Muscle of leg (tissue), 16 donors: ENCODE measurements at places on chromosomes 16 and 17. TPM values are rescaled to one million over a fixed set of nuclear protein-coding genes. Genes with fewer than 3 reads are reported as not detected.

Gene ABCC12
- 0.22 TPM for total RNA-seq

Gene TGFB1I1
- 29.9 TPM for total RNA-seq

Gene GRAP
- 2.7 TPM for total RNA-seq

DNA sequence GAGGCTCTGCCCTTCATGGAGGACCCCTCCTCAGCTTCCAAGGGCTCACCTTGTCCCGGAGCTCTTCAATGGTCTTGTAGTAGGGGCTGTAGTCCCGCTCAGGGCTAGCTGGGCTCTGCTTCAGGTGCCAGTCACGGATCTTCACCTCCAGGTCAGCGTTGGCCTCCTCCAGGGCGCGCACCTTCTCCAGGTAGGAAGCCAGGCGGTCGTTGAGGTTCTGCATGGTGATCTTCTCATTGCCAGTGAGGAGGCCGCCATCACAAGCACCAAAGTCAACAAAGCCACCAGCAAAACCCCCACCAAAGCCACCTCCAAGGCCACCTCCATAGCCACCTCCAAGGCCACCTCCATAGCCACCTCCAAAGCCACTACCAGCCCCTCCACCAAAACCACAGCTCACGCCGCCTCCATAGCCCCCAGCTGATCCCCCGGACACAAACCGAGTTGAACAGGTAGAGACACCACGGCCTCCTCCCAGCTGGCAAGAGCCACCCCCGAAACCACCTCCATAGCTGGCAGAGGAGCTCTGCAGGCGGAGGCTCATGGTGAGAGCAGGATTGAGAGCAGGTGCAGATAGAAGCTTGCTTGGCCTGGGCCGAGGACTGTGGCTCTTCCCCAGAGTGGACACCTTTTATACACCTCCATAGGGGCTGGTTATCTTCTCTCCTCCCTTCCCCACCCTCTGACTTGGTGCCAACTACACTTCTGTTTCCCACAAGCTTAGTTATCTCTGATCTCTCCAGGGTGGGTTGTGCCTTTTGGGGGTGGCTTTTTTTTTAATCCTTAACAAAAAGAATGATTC lies at the start of gene KRT13:
KRT13 (minus strand) TSS at position 606 of the 802 bp plus-strand sequence; CDS start at position 544, 62 bp downstream.
- DNase-seq = no peak

DNA sequence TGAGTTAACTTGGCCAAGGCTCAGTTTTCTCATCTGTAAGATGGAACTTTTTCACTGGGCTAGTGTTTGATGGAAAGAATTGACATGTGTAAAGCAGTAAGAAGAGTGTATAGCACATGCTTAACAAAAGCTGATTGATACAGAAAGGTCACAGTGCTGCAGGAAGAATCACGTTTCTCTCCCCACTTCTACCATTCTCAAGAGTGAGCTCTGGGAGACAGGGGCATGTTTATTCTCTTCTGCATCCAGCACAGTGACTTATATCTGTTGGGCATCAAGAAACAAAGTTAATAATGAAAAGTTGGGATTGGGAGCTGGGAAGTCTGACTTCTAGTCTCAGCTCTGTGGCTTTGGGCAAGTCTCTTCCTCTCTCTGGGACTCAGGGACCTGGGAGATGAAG lies 55.3 kb downstream of the IRX3 start:
- DNase-seq = no peak

GRCh38 chr16:58377932-58378331 lies 14.3 kb upstream of the GINS3 start:
- peak; percentile 28 for DNase-seq

- no peak for DNase-seq
These were observed 5.5 kb upstream of the FAM20A start for GRCh38 chr17:68606451-68607307.

DNA sequence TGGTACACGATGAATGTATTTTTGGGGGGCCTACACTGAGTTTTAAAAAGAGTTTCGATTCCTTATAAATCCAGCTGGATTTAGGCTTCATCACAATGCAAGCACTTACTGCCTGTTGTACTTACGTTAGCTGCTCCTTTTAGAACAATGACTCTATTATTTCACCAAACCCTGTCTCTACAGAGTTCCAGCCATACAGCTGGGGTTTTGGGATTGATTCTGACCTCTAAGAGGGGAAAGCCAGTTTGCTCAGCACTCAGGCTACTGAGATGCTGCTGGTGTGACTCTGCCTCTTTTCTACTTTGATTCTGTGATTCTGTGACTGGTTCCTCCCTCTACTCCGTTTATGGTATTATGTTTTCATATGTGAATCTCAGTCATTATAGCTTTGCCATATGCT lies 329.7 kb downstream of the ABCC12 start:
- no peak for DNase-seq

DNA sequence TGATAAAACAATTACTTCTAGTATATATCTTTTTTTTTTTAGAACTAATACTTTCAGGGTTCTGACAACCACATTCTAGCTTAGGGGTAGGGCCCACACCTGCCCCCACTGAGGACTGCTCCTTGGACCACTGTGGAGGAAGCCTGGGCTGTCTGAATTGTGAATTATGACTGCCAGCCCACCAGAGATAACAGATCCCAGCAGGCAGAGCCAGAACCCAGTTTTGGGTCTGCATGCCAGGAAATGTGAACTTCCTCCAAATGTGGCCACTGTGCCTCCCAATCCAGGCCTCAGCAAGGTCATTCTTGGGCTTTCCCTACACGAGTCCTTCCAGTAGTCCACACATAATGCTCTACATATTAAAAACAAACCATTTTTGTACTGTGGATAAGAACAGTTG lies 15.9 kb downstream of the VEZF1 start:
- no peak for DNase-seq
